Activated naive CD8-positive, alpha-beta T cell treated with anti-CD3 and anti-CD28 coated beads, Interleukin-2, amount 50 U/mL, for 16 hours (primary cell): ENCODE measurements at places on chromosomes 13 and 19.

- DNase-seq, result no peak
Measured at GRCh38 chr19:5628919-5629481, 6.1 kb downstream of the SAFB start.

DNA sequence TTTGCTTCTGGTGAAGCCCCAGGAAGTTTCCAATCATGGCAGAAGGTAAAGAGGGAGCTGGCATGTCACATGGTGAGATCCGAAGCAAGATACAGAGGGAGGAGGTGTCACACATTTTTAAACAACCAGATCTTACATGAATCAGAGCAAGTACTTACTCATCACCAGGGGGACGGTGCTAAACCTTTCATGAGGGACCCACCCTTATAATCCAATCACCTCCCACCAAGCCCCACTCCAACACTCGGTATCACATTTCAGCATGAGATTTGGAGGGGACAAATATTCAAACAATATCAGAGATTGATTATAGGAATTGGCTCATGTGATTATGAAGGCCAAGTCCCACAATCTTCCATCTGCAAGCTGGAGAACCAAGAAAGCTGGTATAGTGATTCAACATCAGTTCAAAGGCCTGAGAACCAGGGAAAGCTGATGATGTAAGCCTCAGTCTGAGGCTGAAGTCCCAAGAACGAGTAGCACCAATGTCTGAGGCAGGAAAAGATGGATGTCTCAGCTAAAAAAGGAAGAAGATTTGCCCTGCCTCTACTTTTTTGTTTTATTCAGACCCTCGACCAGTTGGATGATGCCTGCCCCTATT lies 58.6 kb upstream of the WDFY2 start:
- no peak for DNase-seq

DNA sequence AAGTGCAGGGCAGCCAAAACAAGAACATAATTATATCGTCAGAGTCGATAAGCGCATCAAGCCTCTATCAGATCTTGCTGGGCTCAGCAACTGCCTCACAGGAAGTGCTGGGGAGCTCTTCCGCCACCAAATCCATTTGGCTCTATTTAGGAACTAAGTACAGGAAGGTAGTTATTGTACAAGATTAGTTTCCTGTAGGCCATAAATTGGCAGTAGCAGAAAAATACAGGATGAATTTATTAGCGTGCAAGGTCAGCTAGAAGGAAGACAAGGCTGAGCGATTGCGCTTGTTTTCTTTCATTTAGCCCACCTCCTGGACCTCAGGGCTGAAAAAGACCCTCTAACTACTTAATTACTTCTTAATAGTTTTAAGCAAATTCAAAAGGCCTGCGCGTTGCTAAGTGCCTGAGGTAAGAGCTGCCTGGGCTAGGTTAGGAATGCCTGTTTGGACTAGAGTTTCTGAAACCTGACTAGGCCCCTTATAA lies 118.5 kb downstream of the IRS2 start:
- no peak for DNase-seq

DNA sequence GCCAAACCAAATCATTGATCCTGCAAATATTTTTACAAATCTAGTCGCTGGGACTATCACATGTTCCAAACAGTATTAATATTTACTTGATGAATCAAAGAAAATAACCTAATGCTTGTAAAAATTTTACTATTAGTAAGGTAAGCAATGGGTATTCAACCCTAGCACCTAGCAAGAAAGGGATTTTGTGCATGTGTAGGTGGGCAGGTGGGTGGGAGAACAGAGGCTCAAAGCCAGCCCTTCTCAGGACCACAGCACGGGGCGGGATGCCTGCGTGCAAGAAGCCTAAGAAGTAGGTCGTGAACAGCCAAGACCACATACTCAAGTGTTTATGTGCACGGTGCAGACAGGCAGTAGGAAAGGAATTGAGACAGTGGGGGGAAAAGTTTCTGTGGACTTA lies 26.6 kb downstream of the DOCK9 start:
- DNase-seq, result no peak

DNA sequence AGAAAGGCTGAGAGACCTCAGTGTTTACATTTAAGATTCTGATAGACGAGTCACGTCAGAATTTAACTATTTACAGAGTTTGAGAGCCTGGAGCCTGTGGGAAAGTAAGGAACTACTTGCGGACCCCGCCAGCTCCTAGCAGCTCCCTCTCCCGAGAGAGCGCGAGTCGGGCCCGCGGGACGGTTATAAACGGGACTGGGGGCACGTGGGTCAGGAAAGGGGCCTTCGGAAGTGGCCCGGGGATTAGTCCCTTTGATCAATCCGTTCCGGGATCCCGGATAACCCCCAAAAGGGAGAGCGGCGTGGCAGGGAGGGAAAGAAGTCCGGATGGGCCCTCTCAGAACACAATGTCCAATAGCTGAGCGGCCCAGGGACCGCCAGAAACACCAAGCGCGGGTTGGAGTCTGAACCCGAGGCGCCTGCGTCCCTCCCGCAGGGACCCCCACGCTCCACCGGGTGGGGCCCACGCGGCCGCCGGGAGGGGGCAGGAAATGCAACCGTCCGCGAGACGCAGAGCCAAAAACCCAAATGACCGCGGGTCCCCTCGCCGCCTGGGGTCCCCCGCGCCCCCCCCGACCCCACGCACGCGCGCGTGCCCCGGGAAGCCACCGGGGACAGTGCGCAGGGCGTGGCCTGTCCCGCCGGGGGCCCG lies 3.6 kb downstream of the ZIC5 start:
- no peak for DNase-seq
